Fibroblast of the conjunctiva (primary cell): ENCODE measurements at places on chromosomes 7 and 10.

DNA sequence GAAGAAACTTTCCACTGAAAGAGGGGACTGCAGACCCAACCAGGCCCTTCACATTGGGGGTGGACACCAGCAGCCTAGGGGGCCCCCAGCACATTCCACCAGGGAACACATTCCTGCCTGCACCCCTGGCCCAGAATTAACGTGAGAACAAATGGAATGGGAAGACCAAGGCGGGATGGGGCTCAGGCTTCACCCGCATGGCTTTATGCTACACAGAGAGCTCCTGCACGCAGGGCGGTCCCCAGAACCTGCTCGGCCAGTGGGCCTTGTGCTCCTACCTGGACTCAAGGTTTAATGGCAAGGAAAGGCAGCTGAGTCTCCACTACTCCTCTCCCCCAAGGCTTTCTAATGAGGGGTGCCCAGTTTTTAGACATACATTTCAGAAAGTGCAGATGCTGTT lies 146.3 kb upstream of the GPR26 start:
- DNase-seq, result no peak

- DNase-seq, result no peak
Measured at GRCh38 chr7:129101746-129102145, 42.8 kb upstream of the TSPAN33 start.

- no peak for DNase-seq
Measured at GRCh38 chr10:44920252-44920651, 9.1 kb downstream of the TMEM72 start.

DNA sequence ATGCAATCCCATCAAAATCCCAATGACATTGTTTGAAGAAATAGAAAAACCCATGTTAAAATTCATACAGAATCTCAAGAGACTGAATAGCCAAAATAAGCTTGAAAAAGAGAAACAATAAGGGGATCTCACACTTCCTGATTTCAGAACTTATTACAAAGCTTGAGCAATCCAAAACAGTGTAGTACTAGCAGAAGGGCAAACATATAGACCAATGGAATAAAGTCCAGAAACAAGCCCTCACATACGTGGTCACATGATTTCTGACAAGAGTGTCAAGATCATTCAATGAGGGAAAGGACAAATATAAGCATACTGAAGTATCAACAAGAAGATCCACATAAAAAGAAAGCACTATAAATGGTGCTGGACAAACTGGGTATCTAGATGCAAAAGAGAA lies 31.9 kb downstream of the MICU1 start:
- no peak for DNase-seq
